Left renal cortex interstitium (tissue), 4 donors: ENCODE measurements at places on chromosomes 2 and 18.

- DNase-seq, result no peak
Measured at GRCh38 chr2:74554820-74555531, 456 bp downstream of the DOK1 start.

DNA sequence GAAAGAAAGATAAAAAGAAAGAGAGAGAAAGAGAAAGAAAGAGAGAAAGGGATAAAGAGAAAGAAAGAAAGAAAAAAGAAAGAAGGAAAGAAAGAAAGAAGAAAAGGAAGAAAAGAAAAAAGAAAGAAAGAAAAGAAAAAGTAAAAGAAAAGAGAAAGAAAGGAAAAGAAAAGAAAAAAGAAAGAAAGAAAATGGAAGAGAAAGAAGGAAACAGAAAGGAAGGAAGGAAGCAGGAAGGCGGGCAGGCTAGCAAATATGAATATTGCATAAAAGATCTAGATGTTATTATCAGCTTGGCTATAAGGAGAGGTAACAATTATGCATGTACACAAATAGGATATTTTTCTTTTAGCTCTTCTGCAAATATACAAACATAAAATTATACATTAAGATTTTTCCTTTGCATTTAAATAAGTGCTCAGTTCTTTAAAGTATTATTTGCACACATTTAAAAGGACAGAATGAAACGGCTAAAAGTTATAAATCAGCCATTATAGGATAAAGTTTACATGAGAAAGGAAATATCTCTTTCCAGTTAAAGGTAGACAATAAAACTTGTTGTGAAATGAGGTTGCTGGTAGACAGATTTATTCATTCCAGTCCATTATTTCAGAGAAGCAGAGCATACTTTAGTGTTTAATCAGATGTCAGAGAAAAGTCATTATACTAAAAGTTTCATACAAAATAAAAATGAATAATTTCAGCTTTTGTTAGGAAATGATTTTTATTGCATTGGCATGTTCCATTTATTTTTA lies 511.4 kb downstream of the KCNJ3 start:
- no peak for DNase-seq

- no peak for DNase-seq
Measured at GRCh38 chr2:112835061-112835501, 1.5 kb downstream of the IL1B start.

DNA sequence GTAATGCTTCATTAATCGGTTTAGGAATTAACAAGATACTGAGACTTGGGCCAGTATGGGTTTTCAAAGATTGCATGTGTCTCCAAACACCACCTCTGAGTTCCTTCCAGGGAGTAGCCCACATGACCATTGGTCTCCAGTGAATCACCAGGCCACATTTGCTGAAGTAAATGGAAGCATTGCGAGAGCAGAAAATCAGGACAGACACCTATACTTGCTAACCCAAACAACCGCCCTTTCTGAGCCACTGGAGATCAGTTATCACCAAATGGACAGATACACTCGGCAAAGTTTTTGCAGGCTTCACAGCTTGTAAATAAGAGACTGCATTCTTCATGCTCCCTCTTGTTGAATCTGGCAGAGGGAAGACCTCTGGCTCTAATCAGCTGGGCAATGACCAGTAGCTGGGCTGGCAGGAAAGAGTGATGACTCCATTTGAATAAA lies 40.9 kb downstream of the GATA6 start:
- no peak for DNase-seq

- DNase-seq, result no peak
Measured at GRCh38 chr2:27863146-27863545, 27.0 kb downstream of the RBKS start.

GRCh38 chr2:240234503-240234951 lies 94.1 kb upstream of the OTOS start:
- no peak for DNase-seq

DNA sequence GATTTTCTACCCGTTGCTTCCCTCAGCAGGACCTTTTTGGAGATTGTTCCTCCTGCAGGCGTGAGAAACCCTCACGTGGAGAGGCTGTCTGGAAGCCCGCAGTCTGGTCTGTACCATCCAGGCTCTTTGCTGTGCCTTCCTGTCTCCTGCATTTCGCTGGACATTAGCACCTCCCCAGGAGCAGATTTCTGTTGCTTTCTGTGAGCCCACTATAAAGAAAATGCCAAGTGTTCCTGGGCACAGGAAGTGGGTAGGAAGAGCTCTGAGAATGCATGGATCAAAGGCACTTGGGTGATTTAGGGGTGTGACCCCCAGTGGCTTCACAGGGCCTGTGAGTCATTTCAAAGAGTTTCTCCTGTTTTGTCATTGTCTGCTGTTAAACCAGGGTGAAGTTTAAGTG lies 27.3 kb downstream of the SPTBN1 start:
- DNase-seq, result no peak

- no peak for DNase-seq
Measured at GRCh38 chr2:106523976-106524665, 37.0 kb downstream of the CD8B2 start.

DNA sequence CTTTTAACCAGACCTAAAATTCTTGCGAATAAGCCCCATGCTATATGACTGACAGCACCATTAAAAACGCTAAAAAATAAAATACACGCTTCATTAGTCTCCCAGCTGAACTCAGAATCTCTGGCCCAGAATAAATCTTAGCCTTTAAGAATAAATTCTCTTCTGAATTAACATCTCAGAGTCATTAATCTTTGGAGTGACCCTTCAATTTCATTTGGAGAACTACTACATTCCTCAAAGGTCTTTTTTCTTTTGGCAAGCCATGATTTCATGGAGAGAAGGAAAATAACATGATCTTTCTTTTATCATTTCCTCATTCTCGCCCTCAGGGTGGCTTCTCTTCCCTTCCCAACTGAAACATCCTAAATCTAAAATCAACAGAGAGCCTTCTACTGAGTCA lies 259.0 kb downstream of the AFF3 start:
- no peak for DNase-seq

GRCh38 chr2:157364257-157364974 lies 38.8 kb upstream of the ERMN start:
- DNase-seq, result no peak

- peak; percentile 3 for DNase-seq
Measured at GRCh38 chr2:151437630-151438029, 27.9 kb downstream of the RIF1 start.

DNA sequence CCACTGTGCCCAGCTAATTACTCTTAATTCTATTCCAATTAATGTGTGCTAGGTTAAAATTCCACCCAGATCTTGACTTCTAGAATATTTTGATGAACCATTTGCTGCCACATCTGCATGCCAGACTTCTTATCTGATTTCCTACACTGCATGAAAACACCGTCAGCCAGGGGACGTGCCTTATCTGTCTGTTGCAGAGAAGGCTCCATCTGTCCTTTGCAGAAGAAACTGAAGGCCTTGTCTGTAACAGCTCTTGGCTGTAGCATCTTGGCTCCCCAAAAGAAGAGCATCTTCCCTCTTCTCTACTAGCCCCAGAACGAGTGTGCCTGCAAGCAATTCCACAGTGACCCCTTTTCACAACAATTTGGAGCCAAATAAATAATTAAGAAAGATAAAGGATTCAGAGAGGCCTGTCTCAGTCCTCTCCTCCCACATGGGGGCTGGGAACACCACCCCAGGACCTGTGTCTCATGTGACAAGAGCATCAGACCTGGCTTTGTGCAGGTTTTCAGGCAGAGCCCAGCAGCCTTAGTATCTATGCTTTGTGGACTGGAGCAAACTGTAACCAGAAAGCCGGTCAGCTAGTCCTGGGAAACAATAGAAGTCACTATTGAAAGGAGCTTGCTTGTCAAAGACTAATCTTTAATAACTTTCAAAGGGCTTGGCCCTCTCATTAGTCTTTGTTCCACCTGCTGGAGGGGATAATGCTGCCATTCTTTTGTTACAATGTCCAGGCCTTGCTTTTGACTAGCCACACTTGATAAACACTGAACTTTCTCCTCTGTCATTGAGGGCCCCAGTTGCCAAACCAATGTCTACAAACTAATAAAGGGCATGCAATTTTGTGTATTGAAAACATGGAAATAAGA lies 84.0 kb upstream of the NEUROD1 start:
- no peak for DNase-seq

DNA sequence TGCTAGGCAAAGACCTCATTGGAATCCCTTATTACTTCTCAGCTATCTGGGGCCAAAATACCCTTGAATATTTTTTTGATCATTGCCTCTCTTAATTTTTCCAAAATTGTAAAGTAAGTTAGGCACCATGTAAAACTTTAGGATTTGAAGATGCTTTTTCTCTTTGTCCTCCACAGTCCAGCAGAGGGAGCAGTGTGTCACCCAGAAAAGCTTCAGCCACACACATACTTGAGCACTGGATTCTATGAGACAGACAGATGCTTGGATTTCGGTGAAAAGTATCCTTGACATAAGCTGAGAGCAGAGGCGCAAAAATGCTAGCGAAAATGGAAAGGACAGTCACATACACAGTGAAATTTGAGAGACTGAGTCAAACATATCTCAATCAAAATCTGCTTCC lies 74.7 kb upstream of the KCNJ3 start:
- DNase-seq, result peak; percentile 37

DNA sequence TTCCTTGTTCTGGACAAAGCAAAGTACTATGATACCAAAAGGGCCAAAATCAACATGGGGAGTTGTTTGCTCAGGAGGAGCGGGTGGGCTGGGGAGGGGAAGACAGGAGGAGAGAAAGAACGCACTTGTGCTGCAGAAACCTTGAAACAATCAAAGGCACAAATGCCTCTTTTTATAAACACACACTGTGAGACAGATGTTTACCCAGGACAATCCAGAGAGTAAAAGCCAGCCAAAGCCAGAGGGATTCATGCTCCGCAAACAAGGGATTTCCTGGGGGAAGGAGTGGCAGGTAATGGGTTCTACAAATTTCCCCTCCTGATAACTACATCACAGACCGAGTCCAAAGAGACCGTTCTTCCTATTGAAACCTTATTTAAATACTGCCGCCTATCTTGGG lies 323.5 kb upstream of the SKOR2 start:
- DNase-seq, result no peak

DNA sequence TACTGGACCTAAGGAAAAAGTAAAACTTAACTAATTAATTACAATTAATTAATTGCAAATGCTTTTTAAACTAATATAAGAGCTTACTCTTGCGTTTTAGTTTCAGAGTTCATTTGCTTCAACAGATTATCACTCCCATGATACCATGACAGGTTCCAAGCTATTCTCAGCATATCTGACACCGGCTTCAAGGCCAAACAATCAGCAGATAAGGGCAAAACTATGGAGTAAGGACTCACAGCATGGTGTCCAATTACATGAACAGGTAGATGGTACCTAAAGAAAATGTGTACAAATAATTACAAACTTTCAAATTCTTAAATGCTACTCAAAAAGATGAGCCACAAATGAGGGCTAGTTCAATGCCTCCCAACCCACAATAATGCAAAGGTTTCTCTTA lies 77.2 kb downstream of the RTTN start:
- DNase-seq, result no peak

DNA sequence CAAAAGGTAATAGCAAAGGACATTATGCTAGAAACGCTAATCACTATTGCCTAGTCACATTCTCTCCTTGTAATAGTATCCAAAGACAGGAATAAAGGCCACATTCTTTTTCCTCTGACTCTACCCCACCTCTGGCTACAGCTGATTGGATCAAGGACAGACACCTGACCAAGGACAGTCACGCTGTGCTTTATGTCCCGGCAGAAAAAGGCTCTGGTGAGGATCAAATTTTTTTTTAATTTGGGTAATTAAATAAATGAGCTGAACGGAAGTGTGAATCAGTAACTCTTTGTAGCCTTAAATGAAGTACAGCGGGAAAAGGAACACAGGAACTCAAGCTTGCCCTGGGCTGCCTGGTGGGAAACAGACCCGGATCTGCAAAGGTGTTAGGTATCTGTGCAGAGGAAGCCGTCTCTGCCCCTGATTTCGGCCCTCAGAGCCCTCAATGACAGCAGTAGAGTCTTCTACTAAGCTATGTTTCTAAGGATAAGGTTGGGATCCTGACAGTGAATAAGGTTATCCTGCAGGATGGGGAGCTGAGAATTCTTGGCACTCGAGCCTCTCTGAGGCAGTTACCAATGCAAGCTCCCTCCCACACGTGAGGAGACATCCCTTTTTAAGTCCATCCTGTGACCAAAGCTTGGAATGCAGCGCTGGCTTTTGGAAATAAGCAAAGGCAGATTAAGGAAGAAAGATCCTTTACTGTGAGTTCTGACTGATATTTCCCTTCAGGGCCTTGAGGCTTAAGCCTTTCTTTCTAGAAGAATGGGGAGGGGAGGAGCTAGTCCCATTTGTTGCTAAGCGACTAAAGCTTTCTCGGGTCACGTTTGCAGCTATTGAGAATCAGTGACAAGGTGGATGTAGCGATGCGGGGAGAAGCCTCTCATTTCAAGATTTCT lies 37.8 kb upstream of the IKZF2 start:
- no peak for DNase-seq

- no peak for DNase-seq
Measured at GRCh38 chr2:5933669-5934068, 241.5 kb downstream of the SOX11 start.

DNA sequence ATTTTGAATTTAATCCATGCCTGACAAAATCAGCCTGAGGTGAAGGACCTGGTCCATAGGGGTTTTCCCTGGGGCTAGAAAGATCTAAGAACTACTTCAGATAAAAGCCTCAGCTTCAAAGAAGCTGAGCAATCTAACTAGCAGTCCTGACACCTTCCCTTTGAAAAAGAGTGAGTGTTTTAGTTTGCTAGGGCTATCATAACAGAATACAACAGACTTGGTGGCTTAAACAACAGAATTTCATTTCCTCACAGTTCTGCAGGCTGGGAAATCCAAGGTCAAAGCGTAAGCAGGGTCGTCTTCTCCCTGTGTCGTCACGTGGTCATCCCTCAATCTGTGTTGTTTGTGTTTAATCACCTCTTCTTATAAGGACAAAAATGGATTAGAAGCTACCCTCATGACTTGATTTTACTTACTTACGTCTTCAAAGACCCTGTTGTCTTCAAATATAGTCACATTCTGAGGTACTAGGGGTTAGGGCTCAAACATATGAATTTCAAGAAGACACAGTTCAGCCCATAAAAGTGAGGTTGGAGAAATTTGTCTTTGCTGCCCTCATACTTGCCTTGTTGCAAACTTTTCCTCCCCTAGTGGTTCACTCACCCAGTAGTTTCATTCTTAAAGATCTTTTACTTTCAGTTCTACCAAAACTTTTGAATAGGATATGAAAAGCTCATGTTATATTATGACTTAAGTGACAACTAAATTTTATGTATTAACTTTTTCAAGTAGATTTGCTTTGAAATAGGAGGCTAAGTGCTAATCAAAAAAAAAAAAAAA lies 673.8 kb downstream of the ARHGAP15 start:
- DNase-seq, result no peak

GRCh38 chr2:189369566-189369965 lies 71.7 kb upstream of the WDR75 start:
- no peak for DNase-seq

GRCh38 chr2:173990970-173991819 lies 26.0 kb upstream of the SP3 start:
- no peak for DNase-seq
